ENCODE measurements at places on chromosomes 12 and 14.

DNA sequence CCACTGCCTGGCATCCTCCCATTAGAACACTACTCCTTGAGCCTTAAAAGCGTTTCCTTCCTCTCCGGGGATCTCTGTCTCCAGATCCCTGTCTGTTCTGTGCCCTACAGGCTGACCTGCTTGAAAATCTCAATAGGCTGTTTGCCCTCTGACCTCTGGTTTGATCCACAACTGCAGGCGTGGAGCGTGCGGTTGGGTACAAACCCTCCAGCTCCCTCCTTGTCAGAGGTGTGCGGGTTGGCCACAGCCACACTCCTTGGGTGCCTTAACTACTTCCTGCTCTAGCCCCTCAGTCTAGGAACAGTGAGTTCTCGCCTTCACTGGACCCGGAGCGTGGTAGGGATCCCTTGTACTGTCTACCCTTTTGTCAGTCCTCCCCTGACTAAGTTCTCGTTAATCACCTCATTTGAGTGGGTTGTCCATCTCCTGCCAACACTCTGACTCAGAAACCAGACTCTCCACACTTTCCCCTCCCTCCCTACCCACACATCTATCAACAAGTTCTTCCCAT lies 33.1 kb downstream of the CMKLR1 start:
- no peak for DNase-seq

DNA sequence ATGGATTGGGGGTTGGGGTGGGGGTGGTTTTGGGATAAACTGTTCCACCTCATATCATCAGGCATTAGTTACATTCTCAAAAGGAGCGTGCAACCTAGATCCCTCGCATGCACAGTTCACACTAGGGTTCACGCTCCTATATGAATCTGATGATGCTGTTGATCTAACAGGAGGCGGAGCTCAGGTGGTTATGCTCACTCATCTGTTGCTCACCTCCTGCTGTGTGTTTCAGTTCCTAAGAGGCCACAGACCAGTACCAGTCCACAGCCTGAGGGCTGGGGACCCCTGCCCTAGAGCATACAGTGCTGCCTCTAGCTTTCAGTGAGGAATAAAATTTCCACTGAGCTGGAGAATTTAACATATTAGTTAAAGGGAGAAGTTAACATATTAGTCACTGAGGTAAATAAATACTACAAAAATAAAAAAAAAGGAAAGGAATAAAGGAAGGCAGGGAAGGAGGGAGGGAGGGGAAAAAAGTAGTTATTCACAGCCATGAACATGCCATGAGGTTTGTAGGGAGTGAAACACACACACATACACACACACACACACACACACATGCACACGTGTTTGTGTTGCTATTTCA lies 612.7 kb upstream of the TBX3 start:
- no peak for DNase-seq

DNA sequence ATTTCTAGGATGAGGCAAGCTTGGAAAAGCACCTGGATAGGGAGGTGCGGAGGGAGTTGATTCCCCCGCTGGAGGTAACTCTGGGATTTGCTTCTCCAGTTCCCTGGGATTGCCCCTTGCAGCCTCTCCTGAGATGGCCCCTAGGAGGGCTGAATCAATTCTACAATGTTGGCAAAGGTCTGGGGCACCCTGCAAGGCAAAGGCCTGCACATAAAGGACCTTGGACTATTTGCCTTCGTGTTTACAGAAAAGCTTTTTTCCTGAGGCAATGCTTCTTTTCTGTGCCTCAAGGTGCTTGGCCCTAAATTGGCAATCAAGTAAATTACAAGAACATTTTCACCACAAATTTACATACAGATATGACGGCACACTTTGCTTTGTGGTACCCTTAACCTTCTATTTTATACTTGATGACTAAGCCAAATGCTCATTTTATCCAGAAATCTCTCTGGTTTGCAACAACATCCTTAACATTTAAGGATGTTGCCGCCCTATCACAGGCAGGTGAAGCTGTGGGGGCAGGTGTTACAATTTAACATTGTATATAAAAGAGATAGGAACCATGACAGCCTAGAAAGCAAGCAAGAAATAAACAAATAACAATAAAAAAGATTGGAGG lies 40.3 kb downstream of the TIMELESS start:
- no peak for DNase-seq

GRCh38 chr12:9064201-9064814 lies 51.4 kb downstream of the A2M start:
- peak; percentile 25 for DNase-seq

DNA sequence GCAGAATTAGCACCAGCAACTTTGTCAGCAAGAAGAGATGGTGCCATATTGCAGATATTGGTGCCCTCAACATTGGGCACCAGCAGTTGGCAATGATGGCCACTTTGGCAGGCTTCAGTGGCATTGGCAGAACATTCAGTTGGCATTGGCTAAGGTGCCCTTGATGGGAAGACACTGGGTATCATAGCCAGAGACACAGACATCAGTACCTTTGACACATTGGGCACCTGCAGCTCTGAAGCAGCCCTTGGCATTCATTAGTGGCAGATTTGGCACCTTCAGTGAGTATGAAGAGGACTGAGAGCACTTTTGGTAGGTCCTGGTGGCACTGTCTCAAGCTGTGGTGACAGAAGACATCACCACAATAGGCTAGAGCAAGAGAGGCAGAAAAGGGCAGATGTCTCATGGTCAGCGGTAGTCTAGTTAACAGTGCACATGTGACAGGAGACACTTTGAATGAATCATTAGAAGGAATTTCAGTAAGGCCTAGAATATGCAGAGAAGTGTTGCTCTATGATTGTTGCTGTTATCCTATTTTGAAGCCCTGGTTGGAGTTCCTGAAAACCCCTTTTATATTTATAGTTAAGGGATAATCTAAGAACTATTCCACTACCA lies 422.2 kb downstream of the APAF1 start:
- DNase-seq = no peak

GRCh38 chr12:58202933-58203718 lies 261.8 kb downstream of the ATP23 start:
- DNase-seq = no peak

DNA sequence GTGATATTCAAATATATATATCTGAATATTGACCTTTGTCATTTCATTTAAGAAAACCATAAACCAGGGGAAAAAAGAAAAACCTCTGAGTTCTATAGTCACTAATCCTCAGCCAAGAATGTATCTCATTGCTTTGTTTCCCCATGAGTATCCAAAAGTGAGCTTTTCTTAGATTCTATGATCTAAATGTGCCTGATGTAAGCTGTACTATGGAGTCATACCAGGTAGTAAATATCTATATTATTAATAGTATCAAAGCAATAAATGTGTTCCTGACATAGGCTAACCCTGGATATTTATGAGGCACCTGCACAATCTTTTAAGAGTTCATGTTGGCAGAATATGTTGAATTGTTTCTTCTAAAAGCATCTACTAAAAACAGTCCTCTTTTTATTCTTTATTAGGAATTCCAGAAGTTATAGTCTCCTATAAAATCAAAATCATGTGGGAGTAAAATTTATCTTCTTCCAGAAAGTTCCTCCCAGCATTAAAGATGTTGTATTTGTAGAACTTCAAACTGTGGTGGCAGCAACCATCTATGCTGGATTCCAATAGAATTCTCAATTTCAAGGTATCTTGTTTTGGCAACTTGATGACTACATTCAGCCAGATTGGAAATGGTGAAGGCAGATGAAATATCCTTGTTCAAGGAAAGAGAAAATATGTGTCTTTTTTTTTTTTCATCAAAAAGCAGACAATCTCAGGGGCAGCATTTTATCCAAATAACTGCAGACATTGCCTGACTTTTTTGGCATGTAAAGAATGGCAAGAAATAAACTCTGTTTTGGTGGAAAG lies 139.7 kb upstream of the RASSF8 start:
- DNase-seq = no peak

DNA sequence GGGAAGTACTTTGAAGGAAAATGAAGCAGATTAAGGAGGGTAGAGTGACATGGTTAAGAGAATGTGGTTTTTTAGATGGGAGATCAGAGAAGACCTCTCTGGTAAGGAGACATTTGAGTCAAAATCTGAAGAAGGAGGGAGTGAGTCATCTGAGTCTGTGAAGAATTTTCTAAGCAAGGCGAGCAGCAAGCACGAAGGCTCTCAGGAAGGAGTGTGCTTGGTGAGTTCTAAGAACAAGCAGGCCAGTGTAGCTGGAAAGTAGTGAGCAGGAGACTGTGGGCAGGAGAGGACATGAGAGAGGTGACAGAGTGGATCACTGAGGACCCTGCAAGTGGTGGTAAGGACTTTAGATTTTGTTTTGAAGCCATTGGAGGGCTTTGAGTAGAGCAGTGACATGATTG lies 76.3 kb upstream of the FUT8 start:
- peak; percentile 3 for DNase-seq

- no peak for DNase-seq
Observed at GRCh38 chr12:117037289-117038022, 61.8 kb downstream of the TESC start.

- no peak for DNase-seq
Observed at GRCh38 chr12:128966203-128966810, 113.0 kb downstream of the GLT1D1 start.

- DNase-seq = no peak
Observed at GRCh38 chr12:68334132-68334531, 2.0 kb upstream of the MDM1 start.

- DNase-seq = peak; percentile 25
Observed at GRCh38 chr14:90495357-90496276, 98.8 kb downstream of the CALM1 start.

- DNase-seq = no peak
Observed at GRCh38 chr14:63922696-63923421, 70.1 kb downstream of the SYNE2 start.

DNA sequence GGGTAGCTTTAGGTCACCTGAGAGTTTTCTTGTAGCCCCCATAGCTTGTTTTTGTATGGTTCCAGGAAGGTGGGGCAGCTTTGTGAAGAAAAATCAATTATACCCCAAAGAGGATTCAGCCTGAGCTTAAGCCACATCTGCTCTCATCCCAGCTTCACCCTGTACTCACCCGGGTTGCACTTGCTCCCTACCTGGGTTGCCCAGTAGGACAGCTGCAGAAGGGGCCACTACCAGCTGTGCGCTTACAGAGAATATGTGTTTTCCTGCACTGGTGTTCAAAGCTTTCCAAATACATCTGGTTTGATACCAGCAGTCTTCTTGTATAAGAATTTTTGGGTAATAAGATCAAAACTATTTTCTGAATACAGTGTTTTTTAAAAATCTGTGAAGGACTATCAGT lies 3.0 kb upstream of the SLC38A1 start:
- no peak for DNase-seq

GRCh38 chr12:52316701-52317100 lies 4.5 kb downstream of the KRT83 start:
- DNase-seq = no peak

DNA sequence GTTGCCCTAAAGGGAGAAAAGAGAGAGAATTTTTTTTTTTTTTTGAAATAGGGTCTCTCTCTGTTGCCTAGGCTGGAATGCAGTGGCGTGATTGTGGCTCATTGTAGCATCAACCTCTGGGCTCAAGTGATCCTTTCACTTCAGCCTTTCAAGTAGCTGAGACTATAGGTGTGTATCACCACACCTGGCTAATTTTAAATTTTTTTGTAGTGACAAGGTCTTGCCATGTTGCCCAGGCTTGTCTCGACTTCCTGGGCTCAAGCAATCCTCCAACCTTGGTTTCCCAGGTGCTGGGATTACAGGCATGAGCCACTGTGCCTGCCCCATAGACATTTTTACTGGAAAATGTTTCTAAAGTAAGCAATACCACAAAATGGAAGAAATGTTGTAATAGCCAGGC lies 36.8 kb downstream of the YARS2 start:
- no peak for DNase-seq

GRCh38 chr12:31712877-31713276 lies 15.9 kb downstream of the AMN1 start:
- no peak for DNase-seq

GRCh38 chr12:91058786-91059185 lies 962 bp upstream of the KERA start:
- no peak for DNase-seq

GRCh38 chr12:72889791-72890190 lies 617.6 kb downstream of the TRHDE start:
- no peak for DNase-seq

DNA sequence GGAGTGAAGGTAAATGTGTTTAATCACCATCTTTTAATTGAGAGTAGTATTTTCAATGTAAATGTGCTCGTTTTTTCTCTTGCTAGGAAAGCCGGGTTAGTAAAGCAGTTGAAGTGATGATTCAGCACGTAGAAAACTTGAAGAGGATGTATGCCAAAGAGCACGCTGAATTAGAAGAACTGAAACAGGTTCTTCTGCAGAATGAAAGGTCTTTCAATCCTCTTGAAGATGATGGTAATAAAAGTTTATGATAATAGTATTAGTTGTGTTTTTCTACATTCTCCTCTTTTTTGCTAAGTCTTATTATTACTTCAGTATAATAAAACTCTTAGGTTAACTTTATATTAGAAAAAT lies 93.9 kb downstream of the DNAI7 start:
- no peak for DNase-seq

- no peak for DNase-seq
Observed at GRCh38 chr12:68414988-68415387, 82.8 kb upstream of the MDM1 start.

DNA sequence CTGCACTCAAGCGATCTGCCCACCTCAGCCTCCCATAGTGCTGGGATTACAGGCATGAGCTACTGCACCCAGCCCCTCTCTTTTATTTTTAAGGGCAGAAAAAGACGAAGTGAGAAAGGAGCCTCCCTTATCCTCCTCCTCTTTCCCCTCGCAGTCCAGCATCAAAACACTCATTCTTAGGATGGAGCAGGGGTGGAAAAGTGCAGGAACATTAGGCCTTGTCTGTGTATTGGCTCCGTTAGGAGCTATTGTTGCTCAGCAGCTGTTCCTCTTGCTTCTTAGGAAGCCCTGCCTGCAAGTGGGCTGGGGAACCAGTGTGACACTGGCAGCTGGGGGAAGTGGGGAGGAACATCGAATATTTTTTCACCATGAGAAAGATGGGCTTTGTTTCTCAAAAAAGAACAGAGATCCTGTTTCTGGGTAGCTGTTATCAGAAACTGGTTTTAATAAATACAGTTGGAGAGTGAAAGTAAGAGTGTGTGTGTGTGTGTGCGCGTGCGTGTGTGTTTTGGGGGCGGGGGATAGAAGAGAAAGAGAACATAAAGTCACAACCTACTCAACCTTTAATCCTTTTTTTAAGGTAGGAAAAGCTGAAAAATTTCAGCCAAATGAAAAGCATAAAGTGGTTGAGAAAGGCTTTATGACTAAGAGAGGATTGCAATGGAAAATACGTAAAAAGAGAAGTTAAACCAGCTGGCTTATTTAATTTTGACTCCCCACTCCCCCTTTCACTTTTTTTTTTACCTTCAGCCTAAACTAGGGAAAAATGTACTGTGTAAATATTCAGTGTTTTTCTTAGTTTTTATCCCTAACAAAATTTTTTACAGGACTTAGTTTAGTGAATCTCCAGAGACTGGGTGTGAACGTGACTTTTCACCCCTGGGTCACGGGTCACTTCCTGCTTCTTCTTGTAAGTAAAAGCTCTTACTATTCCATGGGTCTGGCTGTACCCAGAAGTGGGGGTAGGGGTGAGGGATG lies 197.2 kb upstream of the PLEKHG7 start:
- peak; percentile 11 for DNase-seq

DNA sequence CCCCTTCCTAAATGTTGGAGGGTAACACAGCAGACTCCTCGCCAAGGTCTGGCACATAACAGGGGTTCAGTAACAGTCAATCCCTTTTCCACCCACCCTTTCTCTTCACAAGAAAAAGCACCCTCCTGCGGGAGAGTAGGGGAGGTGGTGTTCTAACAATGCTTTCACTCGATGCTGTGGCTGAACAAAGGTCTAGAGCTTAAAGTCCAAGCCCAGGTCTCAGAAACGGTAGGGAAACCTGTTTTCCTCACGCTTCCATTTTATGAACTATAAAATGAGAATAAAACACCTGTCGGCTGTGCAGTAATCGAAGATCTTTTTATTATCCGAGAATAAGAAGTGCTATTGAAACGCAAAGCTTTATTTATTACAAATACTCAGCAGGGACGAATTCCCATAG lies 20.9 kb upstream of the CACNA2D4 start:
- no peak for DNase-seq

All from stimulated activated CD8-positive, alpha-beta memory T cell treated with anti-CD3 and anti-CD28 coated beads, Interleukin-12 subunit alpha, Interleukin-12 subunit beta, amount 100 ng/mL, for 1 hour (primary cell).